ENCODE measurements at places on chromosomes 6 and 20.

- no peak for DNase-seq
Observed at GRCh38 chr20:25418776-25419175, 11.3 kb downstream of the GINS1 start.

DNA sequence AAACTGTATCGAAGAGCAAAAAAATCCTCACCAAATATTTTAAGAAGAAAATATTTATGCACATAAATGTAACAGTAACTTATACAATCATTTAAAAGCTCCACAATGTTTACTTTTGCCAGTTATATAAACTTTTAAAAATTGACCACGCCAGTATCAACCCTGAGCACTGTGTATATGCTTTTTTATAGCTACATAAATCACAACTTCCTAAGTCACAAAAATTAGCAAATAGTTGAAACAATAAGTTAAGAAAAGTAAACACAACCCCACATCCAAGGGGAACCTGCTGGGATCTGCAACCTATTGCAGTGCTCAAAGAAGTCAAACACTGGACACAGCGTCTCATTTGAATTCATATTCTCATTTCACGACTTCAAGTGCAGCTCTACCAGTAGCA, 89.8 kb upstream of the DST start:
- DNase-seq: no peak

- peak; percentile 52 for DNase-seq
Observed at GRCh38 chr20:32354592-32355416, 3.3 kb upstream of the ASXL1 start.

GRCh38 chr6:116556814-116557415, 3.4 kb downstream of the CALHM4 start:
- no peak for DNase-seq

- no peak for DNase-seq
Observed at GRCh38 chr20:56381501-56381900, 10.5 kb downstream of the AURKA start.

Measured in hematopoietic multipotent progenitor cell treated with erythropoietin and hydrocortisone succinate and interleukin-3 and kit ligand, for 4 days (in vitro differentiated cells).